AG04450 (cell line): ENCODE measurements at places on chromosomes 6 and 20.

GRCh38 chr20:37366743-37367142, 20.8 kb downstream of the SRC start:
- no peak for DNase-seq

DNA sequence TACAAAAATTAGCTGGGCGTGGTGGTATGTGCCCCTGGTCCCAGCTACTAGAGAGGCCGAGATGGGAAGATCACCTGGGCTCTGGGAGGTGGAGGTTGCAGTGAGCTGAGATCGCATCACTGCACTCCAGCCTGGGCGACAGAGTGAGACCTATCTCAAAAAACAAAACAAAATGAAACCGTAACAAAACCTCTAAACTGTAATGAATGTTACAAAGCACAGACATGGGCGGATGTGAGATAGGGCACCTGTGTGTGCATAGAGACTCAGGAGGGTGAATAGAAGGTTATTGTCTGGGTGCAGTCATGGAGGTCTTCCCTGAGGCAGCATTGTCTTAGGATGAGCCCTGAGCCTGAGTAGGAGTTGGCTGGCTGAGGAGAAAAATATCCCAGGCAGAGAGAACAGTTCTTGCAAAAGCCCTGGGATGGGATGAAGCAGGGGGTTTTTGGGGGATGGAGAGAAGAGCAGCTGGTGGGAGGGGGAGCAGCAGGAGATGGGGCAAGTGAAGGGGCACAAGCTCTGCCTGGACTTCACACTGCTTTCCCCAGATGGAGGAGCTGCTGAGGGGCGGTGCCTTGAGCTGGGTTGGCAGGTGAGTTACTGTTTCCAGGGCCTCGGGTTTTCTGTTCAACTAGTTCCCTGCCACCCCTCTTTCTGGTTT, 5.2 kb downstream of the BCAS4 start:
- no peak for DNase-seq

DNA sequence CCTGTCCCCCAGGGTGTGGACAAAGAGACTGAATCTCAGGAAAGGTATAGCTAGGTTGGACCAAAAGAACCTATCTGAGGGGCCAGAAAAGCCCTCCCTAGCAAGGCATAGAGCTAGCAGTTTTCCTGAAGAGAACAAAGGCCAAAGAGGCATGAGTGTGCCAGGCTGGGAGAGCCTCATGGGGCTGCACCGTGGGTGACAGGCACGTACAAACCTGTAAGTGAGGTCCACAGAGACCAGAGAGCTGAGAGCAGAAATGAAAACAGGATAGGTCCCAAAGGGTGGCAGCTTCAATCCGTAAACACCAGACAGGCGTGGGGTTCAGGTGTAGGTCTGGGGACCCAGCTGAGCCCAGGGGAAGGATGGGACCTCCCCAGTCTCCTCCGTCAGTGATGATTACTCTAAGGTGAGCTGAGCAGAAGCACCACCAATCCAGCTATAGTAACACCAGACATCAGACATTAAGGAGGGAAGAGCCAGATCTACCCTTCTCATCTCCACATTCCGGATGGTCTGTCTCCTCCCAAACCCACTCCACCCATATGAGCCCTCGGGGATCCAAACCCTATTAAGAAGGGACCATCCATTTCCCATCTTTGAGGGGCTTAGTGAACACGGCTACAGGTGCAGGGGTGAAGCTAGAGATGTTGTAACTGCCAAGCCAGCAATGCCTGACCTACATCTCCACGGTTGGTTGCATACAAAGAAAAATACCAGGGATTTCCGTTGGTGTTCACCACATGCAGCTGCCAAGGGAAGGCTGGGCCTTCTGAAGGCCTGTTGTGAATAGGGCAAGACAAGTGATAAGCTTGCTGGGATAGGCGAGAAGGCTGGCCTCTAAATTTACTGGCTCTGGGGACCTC, 38.3 kb downstream of the BCL2L1 start:
- no peak for DNase-seq

GRCh38 chr6:149918151-149918905, 4.6 kb downstream of the RAET1G start:
- DNase-seq, result no peak

DNA sequence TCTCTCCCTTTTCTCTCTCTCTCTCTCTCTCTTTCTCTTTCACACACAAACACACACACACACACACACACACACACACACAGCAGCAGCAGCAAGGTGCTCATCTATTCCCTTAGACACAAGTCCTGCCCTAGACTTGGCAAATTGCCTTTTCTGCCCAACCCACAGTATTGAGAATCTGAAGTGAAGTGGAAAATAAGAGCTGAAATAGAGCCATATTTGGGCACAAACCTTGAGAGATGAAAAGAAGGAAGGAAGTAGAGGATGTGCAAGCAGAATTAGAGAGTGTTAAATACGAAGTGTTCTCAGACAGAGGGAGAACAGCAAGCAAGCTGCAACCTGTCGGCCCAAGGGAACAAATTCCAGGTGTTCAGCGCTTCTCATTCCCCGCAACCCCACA, 557.5 kb upstream of the NOX3 start:
- no peak for DNase-seq

DNA sequence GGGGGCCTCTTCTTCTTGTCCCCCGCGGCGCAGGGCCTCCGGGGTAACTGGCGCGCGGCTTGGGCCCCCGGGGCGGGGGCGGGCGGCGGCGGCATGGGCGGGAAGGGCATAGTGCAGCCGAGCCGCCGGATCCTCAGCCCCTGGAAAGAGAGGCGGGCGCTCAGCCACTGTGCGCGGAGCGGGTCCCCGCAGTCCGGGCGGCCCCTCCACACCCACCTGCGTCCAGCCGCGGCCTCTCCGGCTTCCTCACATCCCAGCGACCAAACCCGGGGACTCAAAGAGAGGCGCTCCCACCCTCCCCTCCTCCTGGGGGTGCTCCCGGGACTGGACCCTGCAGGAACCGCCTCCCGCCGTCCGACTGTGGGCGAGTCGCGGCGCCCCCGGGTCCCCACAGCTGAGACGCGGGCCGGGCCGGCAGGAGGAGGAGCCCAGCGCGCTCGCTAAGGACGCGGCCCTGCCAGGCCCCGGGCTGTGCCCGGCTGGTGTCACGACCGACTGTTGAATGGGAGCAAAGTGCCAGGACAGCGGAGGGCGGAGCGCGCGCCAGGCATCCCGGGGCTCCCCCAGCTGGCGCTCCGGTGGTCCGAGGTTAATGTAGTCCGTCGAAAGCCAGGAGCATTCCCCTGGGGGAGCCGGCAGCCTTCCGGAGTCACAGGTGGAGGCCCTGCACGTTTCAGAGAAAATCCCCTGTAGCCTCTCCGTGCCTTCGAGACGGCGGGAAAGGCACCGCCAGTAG, at the start of gene PRR18:
Gene PRR18, minus strand, starts transcription at position 360 of the 736 bp plus-strand sequence. Its CDS starts 250 bp downstream, at position 110.
- no peak for DNase-seq

DNA sequence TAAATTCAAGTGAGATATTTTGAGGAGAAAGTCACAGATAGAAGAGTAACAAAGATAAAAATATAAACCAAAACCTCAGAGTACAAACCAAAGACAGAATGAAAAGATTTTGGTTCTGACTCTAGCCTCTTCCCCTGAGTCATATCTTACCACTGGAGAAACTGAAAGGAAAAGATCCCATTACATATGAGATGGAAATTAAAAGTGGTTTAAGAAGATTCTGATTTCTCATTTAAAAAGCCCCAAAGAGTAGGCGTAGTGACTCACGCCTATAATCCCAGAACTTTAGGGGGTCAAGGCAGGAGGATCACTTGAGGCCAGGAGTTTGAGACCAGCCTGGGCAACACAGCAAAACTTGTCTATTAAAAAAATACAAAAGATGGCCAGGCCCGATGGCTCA, 30.6 kb downstream of the SPINT4 start:
- DNase-seq, result no peak

- DNase-seq, result no peak
Observed at GRCh38 chr6:139679516-139680179, 305.2 kb upstream of the CITED2 start.

DNA sequence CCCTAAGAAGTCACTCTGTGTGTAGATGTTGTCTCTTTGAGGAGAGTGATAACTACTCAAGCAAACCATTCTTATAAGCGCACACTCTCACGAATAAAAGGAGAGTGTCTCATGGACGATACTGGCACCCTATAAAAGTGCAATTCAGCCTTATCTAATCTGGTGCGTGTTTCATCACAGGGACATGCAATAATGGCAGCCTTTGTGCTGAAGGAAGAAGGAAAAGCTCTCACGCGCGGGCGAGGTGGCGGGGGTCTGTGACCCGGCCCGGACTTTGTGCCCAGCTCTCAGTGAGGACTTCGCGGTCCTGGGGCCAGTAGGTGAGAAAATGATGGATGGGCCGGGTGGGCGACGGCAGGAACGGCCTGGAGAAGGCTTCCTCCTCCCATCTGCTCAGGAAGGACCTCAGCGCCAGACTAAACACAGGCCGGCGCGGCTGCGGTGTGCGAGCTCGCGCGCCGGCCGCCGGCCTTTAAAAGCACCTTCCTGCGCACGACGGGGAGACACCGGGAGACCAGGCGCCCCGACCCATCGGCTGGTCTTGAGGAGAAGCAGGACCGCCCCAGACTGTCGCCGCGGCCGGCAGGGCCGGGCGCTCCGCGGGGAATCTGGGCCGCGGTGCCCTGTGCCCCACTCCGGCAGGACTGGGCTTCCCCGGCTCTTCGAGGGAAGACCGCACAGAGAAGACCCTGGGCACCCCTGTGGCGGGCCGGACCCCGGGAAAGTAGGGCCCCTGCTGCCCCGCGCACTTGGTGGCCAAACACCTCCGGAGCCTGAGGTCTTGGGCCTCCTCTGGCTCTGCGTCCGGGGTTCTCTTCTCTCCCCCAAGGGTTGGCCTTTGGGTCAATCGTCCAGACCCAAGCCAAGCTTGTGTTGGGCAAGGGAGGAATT, 8.3 kb upstream of the FOXC1 start:
- no peak for DNase-seq

GRCh38 chr20:63416631-63417030, 55.5 kb upstream of the CHRNA4 start:
- no peak for DNase-seq

GRCh38 chr6:139508576-139508975, 134.1 kb upstream of the CITED2 start:
- no peak for DNase-seq

DNA sequence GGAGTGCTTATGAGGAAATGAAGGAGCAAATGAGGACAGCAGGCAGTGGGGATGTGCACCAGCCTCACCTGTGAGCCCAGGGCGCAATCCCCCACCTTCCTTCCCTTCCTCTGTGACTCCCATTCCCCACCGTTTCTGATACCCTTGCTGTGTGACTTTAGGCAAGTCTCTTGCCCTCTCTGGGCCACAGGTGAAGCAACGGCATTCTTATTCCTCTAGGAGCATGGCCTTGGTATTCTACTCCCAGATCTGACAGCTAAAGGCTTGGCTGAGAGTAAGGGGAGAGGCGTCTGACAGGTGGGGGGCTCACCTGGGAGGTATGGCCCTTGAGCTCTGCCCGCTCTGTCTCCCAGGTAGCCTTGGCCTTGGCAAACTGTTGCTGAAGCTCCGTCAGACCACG, 30.9 kb upstream of the DSN1 start:
- no peak for DNase-seq

GRCh38 chr6:127586372-127586771, 9.4 kb downstream of the C6orf58 start:
- no peak for DNase-seq

DNA sequence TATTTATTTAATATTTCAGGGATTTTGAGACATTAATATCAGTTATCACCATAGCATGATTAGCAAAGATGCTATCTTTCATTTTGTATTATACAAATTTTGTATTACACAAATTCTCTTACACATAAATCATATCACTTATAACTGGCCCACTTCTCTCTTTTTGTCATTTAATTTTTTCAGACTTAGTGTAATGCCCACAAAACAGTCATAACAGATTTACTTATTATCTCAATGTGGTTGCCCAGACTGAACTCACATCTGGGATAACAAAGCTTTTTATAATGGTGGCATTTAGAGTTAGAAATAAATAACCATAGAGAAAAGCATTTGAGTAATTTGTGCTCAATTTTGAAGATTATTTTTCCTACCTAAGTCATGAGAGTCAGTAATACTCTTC, 148.3 kb downstream of the TFAP2B start:
- no peak for DNase-seq

- no peak for DNase-seq
Observed at GRCh38 chr6:4434655-4435054, 299.3 kb upstream of the ECI2 start.

DNA sequence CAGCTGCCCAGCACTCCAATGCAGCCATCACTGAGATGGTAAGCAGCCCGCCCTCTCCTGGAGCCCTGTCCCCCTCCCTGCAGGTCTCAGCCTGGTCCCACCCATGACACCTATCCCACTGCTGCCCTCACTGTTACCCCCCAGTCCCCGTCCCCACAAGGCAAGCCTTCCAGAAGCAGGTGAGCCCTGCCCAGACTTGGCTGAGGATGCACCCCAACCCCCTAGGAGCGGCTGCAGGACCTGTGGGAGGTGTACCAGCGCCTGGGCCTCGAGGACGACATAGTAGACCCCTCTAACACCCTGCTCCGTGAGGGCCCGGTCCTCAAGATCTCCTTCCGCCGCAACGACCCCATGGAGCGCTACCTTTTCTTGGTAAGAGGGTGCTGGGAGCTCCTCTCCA, 9.2 kb downstream of the FGD2 start:
- no peak for DNase-seq

DNA sequence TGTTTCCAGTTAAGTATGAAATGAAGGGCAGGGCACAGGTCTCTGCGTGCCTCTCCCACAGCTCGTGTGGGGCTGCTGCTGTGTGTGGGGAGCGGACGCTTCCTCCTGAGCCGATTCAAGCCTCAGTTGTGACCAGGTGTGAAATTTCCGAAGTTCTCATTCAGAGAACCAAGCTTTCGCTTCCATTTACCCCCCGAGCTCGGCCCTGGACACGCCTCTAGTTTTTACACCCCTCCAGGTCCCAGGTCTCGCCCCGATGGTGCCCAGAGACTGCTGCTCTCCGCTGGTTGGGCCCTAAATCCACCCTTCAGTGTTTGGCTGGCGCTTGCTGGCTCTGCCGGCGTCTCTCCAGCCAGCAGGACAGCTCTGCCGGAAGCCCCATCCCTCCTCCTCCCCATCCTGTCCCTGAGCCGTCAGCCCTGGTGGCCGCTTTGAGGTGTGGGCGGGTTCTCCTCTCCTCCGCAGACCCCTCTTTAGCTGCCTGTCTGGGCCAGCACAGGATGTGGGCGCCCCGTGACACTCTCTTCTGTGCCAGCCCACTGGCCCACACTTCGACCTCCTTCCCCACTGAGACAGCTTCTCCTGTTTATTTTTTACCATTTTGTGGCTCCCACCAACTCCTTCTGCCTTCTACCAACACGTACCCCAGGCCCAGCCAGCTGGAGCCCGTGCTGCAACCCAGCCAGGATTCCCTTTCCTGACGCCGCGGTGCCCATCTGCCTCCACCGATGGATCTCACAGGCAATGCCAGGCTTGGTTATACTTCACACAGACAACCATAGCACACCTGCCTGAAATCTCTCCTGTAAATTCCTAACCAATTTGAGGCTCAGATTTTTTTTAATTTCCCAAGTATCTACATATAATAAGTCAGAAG, 142.8 kb downstream of the DLL1 start:
- DNase-seq, result no peak

GRCh38 chr6:106422534-106422933, 62.0 kb downstream of the CRYBG1 start:
- no peak for DNase-seq
